ENCODE measurements at places on chromosomes 3 and 15.
A peak's percentile ranks its signal among the peaks of the same experiment; 100 is the strongest.

DNA sequence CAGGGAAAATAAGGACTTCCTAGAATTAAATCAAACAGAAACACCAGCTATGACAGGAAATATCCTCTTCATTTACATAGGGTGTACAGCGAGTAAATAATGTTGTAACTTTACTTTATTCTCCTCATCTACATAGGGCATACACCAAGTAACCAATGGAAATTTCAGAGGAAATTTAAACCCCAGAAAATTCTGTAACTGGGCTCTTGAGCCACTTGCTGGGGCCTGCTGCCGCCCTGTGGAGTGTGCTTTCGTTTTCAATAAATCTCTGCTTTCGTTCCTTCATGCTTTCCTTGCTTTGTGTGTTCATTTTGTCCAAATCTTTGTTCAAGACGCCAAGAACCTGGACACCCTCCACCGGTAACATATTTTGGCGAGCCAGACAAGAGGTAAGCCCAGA is 990.4 kb upstream of the CADM2 start:
- no peak for DNase-seq

DNA sequence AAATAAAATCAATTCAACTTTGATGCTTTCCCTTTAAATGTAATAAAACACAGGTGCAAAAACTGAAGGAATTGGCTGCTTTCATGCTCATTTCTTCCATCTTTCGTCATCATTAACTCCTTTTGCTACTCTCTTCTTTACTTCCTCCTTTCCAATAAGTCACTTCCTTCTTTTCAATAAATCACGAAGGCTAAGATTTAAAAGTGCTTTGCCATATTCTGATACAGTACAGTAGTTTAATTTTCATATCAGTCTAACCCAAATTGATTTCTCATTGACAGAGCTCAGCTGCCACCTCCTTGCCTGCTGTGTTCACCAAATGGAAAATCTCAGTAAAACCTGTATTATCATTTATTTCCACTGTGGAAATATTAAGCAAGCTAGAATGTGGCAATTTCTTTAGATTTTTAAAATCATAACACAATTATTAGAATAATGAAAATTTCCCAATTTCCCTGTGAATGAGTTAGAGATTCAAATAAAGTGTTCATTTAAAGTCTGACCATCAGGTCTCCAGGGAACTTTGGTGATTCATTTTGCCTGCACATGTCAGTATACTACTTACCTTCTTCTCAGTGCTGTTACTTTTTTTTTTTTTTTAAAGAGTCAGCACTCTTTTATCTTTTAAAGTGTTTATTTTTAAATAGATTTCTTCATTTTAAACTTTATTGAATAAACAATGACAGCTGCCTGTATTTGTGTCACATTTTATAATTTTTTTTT is 41.6 kb downstream of the NANOGP8 start:
- DNase-seq: no peak

DNA sequence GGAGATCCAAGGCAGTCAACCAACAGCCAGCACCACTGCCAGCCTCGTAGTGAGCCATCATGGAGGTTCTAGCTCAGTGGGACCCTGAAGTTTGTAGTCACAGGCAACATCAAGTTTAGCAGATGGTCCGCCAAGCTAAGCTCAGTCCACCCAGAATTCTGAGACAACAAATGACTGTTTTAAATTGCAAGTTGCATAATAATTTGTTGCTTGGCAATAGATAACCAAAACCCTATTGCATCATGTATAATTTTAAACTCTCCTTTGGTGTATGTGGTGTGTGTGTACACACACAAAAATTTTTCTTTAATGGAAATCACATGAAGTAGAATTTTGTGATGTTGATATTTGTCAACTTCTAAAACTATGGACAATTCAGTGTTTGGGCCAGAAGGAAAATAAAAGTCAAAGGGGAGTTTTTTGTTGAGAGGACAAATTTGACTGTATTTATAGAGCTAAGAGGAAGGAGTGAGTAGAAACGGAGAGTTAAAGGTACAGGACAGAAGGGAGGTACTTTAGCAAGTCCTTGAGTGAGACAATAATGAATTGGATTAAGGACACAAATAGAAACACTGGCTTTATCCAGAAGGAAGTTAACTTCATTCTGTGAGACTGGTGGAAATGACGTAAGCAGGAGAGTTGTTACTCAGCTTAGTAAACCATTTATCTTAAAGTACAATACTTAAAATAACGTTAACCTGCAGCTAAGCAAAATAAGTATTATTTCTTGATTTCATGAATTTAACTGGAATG is 83.6 kb downstream of the NCEH1 start:
- no peak for DNase-seq

- DNase-seq: no peak
These were observed 23.7 kb downstream of the PXYLP1 start for GRCh38 chr3:141255137-141255845.

- DNase-seq: no peak
These were observed 938.3 kb upstream of the ALCAM start for GRCh38 chr3:104428337-104428925.

DNA sequence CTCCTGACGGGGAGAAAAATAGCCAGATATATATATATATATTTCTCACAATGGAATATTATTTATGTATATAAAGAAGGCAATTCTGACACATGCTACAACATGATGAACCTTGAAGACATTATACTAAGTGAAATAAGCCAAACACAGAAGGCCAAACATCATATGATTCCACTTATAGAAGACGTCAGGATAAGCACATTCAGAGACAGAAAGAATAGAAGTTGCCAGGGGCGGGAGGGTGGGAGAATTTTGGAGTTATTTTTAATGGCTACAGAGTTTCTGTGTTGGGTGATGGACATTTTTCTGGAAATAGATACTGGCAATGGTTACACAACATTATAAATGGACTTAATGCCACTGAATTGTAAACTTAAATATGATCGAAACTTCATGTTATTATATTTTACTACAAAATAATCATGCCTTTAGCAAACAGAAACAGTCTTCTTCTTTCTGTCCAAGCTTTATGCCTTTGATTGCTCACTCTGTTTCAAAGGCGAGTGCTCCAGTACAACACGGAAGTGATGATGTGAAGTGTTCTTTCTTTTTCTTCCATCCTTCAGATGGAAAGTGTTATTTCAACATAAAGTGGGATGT is 514.0 kb downstream of the OCA2 start:
- no peak for DNase-seq

GRCh38 chr3:33001889-33002288 is 50.4 kb downstream of the CCR4 start:
- DNase-seq: peak; percentile 56

- DNase-seq: no peak
These were observed 597 bp downstream of the AGTR1 start for GRCh38 chr3:148698190-148698810.

Measured in GM20000 (cell line).